HFFc6 (cell line): ENCODE measurements at places on chromosomes 12 and 14.

DNA sequence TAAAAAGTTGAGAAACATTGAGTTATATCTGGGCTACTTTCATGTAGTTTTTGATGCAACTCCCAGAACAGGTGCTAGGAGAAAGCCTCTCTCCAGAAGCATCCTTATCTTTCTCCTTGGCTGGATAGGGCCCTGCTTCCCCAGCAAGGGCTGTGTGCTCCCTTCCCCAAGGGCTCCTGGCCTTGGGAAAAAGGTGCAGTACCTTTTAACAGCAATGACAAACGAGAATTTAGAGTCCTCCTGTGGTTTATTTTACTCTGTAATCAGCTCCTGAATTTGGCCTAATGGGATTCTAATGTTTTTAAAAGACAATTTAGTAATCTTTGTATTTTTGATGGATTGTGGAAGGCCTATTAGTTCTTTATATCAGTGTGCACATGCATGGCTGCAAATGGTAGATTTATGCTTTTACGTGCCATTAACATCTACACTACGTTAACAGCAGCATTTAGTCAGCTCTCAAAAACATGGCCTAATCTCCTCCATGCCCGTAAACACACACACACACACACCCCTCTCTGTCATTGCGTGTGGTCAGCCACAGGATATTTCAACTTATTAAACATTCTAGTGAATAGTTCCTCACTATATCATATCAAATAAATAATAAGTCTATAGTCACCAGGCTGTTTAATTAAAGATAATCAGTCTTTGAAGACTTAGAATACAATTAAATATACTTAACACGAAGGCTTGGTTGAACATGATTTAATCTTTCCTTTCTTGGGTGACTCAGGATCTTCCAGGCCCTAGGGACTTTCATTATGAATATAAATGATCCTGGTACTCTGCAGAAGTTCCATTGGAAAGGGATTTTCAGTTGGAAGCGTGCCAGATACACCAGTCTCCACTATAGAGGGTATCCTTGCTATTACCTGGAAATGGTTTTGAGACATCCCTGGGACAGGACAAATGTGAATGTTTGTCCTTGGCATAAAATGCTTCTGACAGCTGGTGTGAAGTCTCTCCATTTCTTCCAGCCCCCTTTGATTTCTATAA, 181.4 kb upstream of the PWP1 start:
- H3K27me3 ChIP-seq: no peaks in the 10 kb centered on the region; the same call in none of the 2 replicates
- H3K36me3 ChIP-seq: peaks cover 5% of the 10 kb centered on the region; the same call in 1 of the 2 replicates
- no peak for DNase-seq
- no peak overlapping the region for H3K4me3 ChIP-seq
- H3K27ac ChIP-seq: no peak overlapping the region
- H3K4me1 ChIP-seq: no peaks in the 10 kb centered on the region

- no peak overlapping the region for H3K4me3 ChIP-seq
- no peak for DNase-seq
- H3K4me1 ChIP-seq: peaks cover 17% of the 10 kb centered on the region
- H3K27ac ChIP-seq: no peak overlapping the region
- no peaks in the 10 kb centered on the region for H3K27me3 ChIP-seq
- peaks cover 9% of the 10 kb centered on the region for H3K36me3 ChIP-seq
Observed at GRCh38 chr14:67962215-67962644, 142.7 kb downstream of the RAD51B start.

- no peak for DNase-seq
- H3K27me3 ChIP-seq: no peaks in the 10 kb centered on the region; the same call in 1 of the 2 replicates
- no peak overlapping the region for H3K27ac ChIP-seq
- no peak overlapping the region for H3K4me3 ChIP-seq
- H3K36me3 ChIP-seq: no peaks in the 10 kb centered on the region
Observed at GRCh38 chr14:105871590-105871989, 345.2 kb downstream of the TMEM121 start.

- peak overlapping the region; percentile 86 for H3K27ac ChIP-seq
- peaks cover 40% of the 10 kb centered on the region for H3K36me3 ChIP-seq
- peaks cover 85% of the 10 kb centered on the region for H3K4me1 ChIP-seq
- peak; percentile 68 for DNase-seq
- peak overlapping the region; percentile 87 for H3K4me3 ChIP-seq
Observed at GRCh38 chr12:63930971-63931370, 86.5 kb downstream of the SRGAP1 start.
